ENCODE measurements at places on chromosomes 2 and 18.

DNA sequence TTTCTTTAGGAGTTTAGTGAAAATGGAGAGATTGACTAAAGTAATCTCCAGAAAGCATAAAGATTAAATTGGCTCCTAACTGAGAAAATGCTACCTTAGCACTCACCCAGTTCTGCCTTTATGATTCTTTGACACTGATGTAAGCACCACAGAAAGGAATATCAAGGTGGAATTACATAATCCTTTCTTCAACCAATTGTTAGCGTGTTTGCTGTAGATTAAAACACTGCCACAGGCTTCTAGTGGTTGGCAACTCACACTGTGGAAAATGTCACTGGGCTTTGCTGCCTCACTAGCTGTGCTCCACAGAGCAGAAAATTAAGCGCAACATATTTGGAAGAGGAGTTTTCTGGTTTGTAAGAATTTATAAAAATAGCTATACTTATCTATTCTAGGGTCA is 104.1 kb downstream of the DLGAP1 start:
- no peak for DNase-seq

DNA sequence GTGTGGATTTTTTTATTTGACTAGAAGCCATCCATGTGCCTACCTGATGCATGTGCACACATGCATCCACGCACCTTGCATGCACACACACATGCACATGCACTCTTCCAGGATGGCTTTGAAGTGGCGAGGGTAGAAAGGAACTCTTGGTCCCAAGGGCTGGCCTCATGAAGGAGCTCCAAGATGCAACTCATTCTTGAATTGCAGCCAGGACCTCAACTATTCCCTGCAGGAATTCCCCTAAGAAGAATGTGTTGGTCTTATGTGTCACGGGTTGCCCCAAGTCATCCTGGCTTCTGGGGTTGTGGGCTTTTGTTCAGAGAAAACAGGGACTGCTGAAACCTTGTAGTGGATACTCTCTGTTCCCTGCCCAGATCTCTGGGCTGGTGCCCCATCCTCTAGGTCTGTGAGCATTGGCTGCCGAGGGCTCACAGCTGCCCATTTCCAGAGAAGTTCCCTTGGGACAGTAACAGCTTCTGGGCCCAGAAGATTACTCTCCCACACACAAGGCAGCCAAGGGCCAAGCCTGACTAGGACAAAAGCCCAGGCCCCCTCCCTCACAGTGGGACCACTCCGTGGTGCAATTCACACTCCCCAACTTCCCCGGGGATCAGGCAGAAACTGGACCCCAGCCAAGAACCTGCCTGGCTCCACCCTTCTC is 137.6 kb downstream of the COPS8 start:
- no peak for DNase-seq

- DNase-seq: no peak
Observed at GRCh38 chr18:61308795-61309393, 24.3 kb upstream of the CDH20 start.

DNA sequence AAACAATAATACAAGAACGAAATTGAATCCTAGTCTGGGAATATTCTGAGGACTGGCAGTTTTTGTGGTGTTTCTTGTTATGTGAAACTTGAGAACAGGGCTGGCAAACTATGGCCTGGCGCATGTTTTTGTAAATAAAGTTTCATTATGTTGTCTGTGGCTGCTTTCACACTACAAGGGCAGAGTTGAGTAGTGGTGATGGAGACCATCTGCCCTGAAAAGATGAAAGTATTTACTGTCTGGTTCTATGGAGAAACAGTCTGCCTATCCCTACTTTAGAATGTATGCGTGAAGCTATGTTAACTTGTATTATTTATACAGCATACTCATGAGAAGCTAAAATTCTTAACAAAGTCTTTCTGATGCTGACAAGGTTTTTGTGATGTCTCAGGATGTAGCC is 351.9 kb downstream of the LRRTM1 start:
- DNase-seq: no peak

DNA sequence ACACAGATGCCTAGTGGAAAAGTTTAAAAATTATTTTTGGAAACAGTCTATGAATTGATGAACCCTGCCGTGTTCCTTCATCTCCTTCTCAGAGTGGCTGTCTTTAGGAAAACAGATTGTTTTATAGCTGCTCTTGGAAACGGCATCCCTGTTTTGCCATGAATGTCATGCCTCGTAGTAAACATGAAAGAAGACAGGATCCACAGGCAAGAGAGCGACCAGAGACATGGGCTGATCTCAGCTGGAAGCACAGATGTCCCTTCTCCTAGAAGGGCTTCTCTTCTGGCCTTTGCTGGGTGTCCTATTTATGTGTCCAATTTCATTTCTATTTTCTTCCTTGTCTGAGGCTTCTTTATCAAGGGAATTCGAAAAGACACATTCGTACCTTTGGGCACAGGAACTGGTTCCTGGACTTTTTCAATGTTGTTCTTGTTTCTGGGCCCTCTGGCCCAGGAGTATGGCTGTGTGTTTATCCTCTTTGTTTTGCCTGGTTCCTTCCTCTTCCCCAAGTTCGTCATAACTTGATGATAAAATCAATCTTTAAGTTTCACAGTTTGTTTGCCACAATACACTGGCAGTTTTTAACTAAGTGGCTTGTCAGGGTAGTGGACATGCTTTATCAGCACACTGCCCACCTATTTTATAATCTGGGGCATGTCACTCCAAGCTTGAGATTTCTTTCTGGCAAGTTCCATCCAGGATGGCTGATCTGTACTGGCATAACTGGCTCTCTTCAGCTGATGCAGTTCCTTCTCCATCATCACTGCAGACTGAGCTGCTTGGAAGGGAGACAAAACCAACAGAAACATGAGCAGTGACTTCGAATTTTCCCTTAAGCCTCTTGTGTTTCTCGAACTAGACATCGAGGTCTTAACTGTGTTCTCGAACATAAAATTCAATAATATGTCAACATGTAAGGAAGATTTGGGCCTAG is 63.2 kb upstream of the MGAT4A start:
- DNase-seq: no peak

DNA sequence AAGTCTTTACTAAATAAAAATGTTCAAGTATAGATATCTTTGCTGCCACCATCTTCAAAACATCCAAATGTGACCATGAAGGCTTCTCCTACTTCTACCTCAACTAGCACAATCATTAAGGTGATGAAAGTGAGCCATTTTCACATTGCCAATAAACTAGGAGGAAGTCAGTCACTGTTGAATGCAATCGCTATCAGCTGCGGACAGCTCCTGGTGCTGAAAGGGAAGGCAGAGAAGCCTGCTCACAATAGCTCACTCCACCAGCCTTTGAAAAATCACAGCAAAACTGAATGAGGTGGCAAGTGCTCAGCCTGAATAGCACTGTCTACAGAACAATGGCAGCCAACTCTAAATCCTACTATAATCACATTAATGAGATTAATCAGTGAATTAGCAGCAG is 2.2 kb downstream of the MYT1L start:
- no peak for DNase-seq

GRCh38 chr18:45731716-45732115 is 7.7 kb downstream of the SLC14A1 start:
- DNase-seq: no peak

GRCh38 chr2:207219676-207220501 is 54.1 kb upstream of the KLF7 start:
- no peak for DNase-seq

GRCh38 chr18:43009674-43010073 is 105.8 kb downstream of the RIT2 start:
- no peak for DNase-seq

DNA sequence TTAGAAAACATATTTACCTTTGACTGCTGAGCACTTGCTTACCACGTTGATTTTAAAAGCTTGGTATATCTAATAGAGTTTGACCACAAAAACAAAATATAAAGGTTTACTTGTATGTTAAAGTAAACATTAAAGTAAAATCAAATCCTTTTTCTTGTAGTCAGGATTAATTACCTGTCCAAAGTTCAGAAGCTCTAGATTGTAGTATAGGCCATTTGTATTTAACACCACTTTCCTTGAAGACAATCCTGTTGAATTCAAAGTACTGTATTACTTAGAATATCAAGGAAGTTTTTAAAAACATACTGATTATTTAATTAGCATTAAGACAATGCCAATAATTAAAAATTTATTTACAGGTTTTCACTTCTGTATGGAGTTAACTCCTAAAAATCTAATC is 53.0 kb downstream of the PGAP1 start:
- DNase-seq: no peak

DNA sequence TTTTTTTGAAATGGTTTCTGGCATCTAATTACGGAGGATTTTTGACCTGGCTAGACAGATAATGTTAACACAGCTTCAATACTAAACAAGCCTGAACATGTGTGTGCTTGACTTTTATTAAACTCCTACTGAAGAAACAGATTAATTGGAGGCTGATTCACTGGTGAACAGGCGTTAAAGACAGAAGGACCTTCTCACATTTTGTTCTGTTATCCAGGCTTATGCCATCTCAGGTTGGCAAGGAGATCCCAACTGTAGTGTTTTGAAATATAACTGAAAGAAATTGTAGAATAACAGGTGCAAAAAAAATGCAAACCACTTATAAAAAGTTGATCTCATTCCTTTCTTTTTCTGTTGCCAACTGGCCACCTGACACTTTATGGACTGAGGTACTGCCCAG is 269.6 kb downstream of the ARHGAP15 start:
- DNase-seq: no peak

- no peak for DNase-seq
Observed at GRCh38 chr2:124258140-124258880, 233.2 kb downstream of the CNTNAP5 start.

DNA sequence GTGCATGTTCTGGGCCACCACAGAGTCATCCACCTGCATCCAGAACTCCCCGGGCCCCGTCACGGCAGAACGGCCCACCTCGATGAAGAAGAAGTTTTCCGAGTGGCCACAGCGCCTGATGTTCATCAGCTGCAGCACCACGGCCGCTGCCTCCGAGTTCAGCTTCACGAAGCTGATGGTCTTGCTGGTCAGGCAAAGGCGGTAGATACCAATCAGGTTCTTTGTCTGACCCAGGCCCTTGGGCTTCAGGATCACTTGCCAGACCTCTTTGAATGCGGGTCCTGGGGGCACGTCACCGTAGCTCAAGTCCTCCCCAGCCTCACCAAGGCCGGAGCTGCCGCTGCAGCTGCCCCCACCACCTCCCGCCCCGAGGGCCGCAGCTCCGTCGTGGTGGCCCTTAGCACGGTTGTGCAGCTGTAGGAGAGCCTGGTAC is 1.6 kb downstream of the IRS1 start:
- DNase-seq: peak; percentile 52
